ENCODE measurements at places on chromosomes 1 and 21.

GRCh38 chr1:52531249-52531872 is 21.5 kb downstream of the TUT4 start:
- no peak for DNase-seq

- no peak for DNase-seq
Observed at GRCh38 chr21:36023092-36023480, 37.2 kb downstream of the SETD4 start.

GRCh38 chr1:234611225-234611846 is 1.4 kb upstream of the IRF2BP2 start:
- no peak for DNase-seq

DNA sequence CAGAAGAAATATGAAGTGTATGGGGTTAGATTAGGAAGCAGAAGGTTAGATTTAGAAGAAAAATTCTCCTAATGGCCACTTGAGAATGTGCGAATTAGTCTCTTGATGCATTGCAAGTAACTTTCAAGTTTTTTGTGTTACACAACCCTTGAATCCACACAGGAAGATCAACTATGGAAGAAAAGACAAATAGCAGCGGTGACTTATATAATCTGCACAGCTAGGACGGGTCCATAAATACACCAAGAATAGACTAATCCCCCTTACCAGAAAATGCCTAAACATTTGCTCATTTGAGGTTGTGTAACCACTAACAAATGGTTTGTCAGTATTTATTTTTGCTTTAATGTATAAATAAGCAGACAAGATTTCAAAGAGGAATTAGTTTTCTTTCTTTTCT is 182.6 kb downstream of the TGFB2 start:
- DNase-seq: no peak

GRCh38 chr21:28899744-28900143 is 92.9 kb downstream of the LTN1 start:
- no peak for DNase-seq

GRCh38 chr1:20873311-20873710 is 86.2 kb upstream of the HP1BP3 start:
- no peak for DNase-seq

GRCh38 chr1:88149686-88150085 is 534.4 kb upstream of the PKN2 start:
- no peak for DNase-seq

DNA sequence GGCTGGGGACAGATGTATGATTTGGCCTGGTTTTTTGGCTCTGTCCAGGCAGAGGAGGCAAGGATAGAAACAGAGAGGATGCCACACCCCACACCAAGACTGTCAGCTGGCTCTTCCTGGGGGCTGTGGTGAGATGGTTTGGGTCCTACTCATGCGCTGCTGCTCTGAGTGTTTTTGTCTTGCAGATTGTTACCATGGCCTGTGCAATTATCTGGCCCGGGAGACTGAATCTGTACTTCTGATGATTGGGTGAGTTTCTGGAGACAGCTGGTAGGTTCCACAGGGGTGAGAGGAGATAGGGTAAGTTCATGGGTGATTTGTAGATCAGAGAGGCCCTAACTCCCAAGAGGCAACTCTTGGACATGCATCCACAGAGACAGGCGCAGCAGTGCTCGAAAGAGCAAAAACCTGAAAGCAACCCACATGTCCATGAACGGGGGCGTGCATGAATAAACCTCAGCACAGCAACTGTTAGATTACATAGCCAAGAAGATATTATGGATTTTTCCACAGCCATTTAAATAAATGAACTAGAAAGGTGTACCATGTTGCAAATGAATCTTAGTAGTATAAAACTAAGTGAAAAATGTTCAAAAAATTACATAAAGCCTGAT is 17.8 kb downstream of the AADACL4 start:
- DNase-seq: peak; percentile 6
